Dermis microvascular lymphatic vessel endothelial cell (primary cell): ENCODE measurements at places on chromosomes 11 and 22. TPM values are rescaled to one million over a fixed set of nuclear protein-coding genes. Genes with fewer than 3 reads are reported as not detected.

CHRM4 gene
- under 0.01 and 0.25 TPM in 2 replicates for total RNA-seq

ZBTB16 gene
- 6.4 and 8.9 TPM in 2 replicates for total RNA-seq

KDM4E gene
- total RNA-seq, result not detected in 2 replicates

EHF gene
- not detected in 2 replicates for total RNA-seq

LAYN gene
- total RNA-seq, result 89.7 and 116 TPM in 2 replicates

OR51F1 gene
- total RNA-seq, result not detected in 2 replicates

ADM2 gene
- total RNA-seq, result 0.13 and 0.25 TPM in 2 replicates

UCP3 gene
- under 0.01 and 0.38 TPM in 2 replicates for total RNA-seq

SHISAL1 gene
- total RNA-seq, result under 0.01 TPM in 2 replicates

CCDC188 gene
- total RNA-seq, result 4.9 and 5.0 TPM in 2 replicates

TCF20 gene
- 15.1 and 18.2 TPM in 2 replicates for total RNA-seq

NAALADL1 gene
- total RNA-seq, result 15.1 and 16.6 TPM in 2 replicates

NLRP14 gene
- total RNA-seq, result under 0.01 TPM in 2 replicates

PGA5 gene
- not detected in 2 replicates for total RNA-seq

OSM gene
- not detected in 2 replicates for total RNA-seq

MS4A12 gene
- total RNA-seq, result not detected in 2 replicates

OR2D2 gene
- total RNA-seq, result 0.13 and 0.25 TPM in 2 replicates

APOA1 gene
- not detected in 2 replicates for total RNA-seq

STK33 gene
- total RNA-seq, result 0.25 and 0.64 TPM in 2 replicates

ARHGEF17 gene
- total RNA-seq, result 29.8 and 59.0 TPM in 2 replicates

CD6 gene
- 0.13 TPM in 1 of 2 replicates, not detected in the other for total RNA-seq

PKNOX2 gene
- total RNA-seq, result not detected in 2 replicates

PRRG4 gene
- 0.64 and 1.9 TPM in 2 replicates for total RNA-seq

DMC1 gene
- 0.63 and 0.90 TPM in 2 replicates for total RNA-seq

WNT7B gene
- total RNA-seq, result not detected in 2 replicates

BRD1 gene
- total RNA-seq, result 16.8 and 24.5 TPM in 2 replicates

CARD18 gene
- total RNA-seq, result not detected in 2 replicates

CYP2D6 gene
- 0.13 TPM in 2 replicates for total RNA-seq
